ENCODE measurements at places on chromosomes 2 and 18.

- peak; percentile 59 for DNase-seq
Measured at GRCh38 chr2:71923887-71924533, 223.7 kb downstream of the CYP26B1 start.

GRCh38 chr2:72117718-72118117 is 29.9 kb downstream of the CYP26B1 start:
- DNase-seq, result no peak

DNA sequence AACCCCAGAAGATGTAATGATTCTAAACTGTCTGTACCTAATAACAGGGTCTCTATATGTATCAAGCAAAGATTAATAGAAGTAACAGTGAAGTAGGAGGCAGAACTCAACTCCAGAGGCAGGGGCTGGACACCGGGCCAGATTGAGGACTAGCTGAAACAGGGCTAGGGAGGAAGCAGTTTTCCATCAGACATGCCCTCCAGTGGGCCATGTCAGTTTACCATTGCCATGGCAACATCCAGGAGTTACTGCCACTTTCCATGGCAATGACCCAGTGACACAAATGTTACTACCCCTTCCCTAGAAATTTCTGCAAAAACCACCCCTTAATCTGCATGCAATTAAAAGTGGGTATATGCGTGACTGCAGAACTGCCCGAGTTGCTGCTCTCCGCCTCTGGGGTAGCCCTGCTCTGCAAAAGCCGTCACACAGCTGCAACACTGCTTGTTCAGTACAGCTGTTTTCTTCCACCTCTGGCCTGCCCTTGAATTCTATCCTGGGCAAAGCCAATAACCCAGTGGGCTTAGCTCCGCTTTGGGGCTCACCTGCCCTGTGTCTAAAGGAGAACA is 58.7 kb downstream of the TMEM18 start:
- DNase-seq, result no peak

DNA sequence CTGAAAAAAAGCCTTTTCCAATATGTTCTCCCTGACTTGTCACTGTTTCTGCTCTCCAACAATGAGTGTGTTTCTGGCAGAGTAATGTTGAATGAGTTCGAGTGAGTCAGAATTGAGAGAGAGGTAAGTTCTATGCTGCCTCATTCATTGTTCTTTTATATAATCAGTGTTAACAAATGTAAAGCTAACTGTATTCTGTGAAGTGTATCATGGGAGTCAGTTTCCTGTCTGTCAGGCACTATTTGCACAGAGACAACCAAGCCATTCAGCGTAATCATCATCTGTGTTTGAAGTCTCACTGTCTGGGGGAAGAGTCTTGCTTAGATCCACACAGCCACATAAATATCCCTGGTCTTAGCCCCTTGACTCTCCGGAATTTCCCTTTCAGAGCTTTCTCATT is 22.0 kb upstream of the UPP2 start:
- no peak for DNase-seq

GRCh38 chr18:74929110-74929509 is 279.8 kb downstream of the PTGR3 start:
- no peak for DNase-seq

DNA sequence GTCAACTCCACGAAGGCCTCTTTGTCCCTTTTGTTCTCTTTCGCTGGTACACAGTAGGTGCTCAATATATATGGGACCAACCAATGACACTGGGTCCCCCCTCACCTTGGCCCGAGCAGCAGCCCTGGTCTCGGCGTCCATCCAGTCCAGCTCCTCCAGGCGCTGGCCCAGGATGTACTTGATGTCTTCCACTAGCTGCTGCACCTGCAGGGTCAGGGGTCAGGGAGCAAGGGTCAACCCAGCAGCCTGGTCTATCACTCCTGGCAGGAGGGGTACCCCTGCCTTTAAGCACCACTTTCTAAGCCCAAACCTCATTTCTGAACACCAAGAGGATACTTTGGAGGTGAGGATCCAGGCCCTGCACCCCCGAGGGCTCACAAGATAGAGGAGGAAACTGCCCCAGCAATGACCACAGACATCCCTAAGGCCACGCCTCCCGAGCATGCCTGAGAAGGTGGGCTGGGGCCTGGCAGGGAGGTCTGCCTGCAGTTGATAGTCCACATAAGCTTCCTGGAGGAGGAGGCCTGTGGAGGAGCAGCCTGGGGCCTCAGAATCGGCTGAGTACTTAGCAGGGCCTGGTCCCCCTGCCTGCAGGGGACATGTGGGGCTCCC is 4.2 kb downstream of the ECEL1 start:
- DNase-seq, result no peak
